GM13976 (cell line): ENCODE measurements at places on chromosomes 16 and 17.

GRCh38 chr17:75271955-75272847 is 1.2 kb upstream of the MIF4GD start:
- no peak for DNase-seq

DNA sequence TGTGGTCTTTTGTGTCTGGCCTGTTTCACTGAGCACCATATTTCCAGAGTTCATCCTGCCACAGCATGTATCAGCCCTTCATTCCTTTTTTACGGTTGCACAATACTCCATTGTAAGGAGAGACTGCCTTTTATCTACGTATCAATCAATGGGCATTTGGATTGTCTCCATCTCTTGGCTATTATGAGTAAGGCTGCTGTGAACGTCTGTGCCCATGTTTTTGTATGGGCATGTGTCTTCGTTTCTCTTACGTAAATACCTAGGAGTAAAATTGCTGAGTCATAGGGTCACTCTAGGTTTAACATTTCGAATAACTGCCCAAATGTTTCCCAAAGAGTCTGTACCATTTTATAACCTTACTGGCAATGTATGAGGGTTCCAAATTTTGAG is 202.8 kb upstream of the FOXF1 start:
- no peak for DNase-seq

GRCh38 chr17:13917634-13918033 is 151.7 kb upstream of the COX10 start:
- DNase-seq: no peak

- DNase-seq: no peak
Observed at GRCh38 chr17:31378638-31379037, 12.8 kb upstream of the RAB11FIP4 start.

DNA sequence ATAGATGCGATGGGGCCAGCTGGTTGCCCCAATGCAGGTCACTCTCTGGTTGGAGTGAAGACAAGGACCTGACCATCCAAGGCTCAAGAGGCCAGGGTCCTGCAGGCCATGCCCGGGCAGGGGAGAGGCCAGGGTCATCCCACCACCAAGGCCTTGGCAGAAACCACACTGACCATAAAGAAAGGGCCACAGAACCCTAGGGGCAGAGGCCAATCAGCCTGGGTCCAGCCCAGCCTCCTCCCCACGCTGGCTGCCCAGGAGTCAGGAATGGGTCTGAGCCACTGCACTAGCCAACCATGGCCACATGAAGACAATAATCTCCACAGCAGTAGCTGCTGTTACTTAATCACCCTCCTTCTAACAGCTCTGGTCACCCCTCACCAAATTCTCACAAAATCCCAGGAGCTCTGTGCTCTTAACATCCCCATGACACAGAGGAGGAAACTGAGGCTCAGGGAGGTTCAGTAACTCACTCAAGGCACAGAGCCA is 10.2 kb upstream of the BCAR1 start:
- no peak for DNase-seq
